ENCODE measurements at places on chromosomes 12 and 14.

DNA sequence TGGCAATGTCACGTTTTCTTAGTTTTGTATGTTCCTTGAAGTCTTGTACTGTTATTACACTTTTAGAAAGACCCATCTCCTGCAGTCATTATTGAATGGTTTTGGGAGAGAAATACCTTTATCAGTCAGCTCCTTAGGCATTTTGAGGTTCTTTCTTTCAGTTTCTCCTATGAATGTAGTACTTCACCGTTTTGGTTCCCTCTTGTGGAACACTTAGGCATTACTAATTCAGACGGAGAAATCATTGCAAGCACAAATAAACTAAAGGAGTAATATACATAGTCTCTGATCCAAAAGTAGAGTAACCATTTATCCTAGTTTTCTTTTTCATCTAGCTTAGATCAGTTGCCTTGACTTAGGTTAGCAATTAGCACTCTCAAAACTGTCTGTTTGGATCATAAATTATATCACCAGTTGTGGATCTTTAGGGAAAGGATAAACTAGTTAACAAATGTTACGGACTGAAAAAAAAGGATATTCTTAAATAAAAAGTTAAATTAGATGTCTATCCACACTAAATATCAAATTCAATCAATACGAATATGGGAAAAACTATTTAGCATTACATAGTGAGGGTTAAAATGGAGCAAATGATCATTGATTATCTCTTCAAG, 1538.3 kb upstream of the SEL1L start:
- no peak for DNase-seq

GRCh38 chr12:113781415-113782198, 184.5 kb downstream of the RBM19 start:
- DNase-seq = no peak

GRCh38 chr14:56138928-56139327, 20.7 kb downstream of the PELI2 start:
- no peak for DNase-seq

GRCh38 chr12:75482646-75483045, 2.1 kb downstream of the GLIPR1 start:
- no peak for DNase-seq

GRCh38 chr14:67567654-67568053, 32.4 kb downstream of the PIGH start:
- DNase-seq = no peak

DNA sequence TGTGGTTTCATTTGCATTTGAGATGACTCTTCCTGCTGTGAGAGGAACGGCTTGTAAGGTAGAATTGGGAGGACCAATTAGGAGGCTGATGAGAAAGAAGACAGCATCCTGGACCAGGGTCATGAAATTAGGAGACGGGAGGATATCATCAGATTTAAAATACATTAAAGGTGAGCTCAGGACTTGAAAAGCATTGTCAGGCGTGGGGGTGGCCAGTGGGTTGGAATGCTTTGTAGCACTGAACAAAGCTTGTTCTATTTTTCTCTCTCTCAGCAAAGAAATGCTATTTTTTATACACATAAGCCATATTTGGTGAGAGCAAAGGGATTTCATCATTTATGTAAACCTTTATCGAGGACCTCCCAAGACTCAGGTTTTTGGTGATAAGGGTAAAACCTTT, 157.5 kb downstream of the TMEM132D start:
- DNase-seq = no peak

DNA sequence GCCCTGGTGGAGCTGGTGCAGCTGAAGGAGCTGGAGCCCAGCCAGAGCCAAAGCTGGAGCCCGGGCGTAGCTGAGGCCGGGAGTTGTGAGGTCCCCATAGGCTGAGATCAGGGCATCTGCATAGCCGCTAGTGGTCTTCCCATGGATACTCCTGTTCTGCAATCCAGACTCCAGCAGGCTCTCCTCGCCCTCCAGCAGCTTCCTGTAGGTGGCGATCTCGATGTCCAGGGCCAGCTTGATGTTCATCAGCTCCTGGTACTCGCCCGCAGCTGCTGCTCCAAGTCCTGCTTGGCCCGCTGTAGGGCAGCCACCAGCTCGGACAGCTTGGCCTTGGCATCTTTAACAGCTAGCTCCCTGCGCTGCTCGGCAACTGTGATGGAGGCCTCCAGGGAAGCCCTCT, 966.1 kb downstream of the FSCB start:
- DNase-seq = no peak

DNA sequence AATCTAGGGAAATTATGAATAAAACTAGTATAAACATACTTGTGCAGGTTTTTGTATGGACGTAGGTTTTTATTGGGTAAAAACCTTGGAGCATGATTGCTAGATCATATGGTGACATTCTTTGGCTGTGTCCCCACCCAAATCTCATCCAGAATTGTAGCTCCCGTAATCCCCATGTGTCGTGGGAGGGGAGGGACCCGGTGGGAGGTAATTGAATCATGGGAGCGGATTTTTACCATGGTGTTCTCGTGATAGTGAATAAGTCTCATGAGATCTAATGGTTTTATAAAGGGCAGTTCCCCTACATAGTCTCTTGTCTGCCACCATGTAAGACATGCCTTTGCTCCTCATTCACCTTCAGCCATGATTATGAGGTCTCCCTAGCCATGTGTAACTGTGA, 120.9 kb downstream of the FOXA1 start:
- DNase-seq = no peak

GRCh38 chr12:34151019-34151418, 128.7 kb downstream of the ALG10 start:
- DNase-seq = no peak

DNA sequence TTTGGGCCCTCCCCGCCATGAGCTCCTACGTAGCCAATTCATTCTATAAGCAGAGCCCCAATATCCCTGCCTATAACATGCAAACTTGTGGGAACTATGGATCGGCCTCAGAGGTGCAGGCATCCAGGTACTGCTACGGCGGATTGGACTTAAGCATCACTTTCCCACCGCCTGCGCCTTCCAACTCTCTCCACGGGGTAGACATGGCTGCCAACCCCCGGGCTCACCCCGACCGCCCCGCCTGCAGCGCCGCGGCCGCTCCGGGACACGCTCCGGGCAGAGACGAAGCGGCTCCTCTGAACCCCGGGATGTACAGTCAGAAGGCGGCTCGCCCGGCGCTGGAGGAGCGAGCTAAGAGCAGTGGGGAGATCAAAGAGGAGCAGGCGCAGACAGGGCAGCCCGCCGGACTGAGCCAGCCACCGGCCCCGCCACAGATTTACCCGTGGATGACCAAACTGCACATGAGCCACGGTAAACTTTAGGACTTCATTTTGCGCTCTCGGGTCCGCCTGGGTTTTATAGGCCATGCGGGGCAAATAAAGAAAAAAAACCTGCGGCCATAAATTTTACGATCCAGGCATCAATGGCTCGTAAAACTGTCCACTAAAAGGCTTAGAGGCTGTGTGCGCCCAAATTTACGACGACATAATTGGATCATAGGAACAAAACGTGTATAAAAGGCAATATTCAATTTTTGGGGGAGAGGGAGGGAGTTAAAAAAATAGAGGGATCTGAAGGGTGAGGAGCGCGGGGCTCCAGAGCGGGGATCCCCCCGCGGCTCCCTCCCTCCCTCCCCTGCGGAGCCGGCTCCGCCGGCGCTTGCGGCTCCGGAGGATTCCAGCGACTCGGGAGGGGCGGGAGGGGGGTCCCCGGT, 493 bp downstream of the HOXC5 start:
- DNase-seq = no peak

- DNase-seq = no peak
Observed at GRCh38 chr14:91872517-91873470, 5.5 kb upstream of the TC2N start.

- no peak for DNase-seq
Observed at GRCh38 chr14:101934601-101935150, 29.7 kb upstream of the DYNC1H1 start.

GRCh38 chr14:91245029-91245428, 525 bp upstream of the GPR68 start:
- DNase-seq = no peak

GRCh38 chr12:117152793-117153775, 37.2 kb downstream of the FBXO21 start:
- no peak for DNase-seq

- DNase-seq = no peak
Observed at GRCh38 chr12:32811686-32812392, 56.1 kb upstream of the YARS2 start.

DNA sequence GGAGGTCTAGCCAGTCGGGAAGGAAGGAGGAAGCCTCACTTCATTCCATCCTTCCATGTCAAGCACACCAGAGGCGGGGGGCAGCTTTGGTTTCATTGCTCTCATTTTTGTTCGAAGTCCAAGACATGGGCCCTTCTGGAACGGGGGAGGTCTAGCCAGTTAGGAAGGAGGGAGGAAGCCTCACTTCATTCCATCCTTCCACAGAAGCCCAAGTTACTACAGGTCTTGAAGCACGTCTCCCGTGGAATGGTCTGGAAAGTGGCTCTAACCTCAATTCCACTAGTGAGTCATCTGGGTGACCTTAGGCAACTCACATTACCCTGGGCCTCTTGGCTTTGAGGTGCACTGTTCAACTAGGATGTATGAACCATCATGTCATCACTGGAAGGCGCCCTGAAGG, 156.3 kb downstream of the NTF3 start:
- DNase-seq = no peak

- DNase-seq = no peak
Observed at GRCh38 chr12:122834104-122834920, 945 bp upstream of the HIP1R start.

DNA sequence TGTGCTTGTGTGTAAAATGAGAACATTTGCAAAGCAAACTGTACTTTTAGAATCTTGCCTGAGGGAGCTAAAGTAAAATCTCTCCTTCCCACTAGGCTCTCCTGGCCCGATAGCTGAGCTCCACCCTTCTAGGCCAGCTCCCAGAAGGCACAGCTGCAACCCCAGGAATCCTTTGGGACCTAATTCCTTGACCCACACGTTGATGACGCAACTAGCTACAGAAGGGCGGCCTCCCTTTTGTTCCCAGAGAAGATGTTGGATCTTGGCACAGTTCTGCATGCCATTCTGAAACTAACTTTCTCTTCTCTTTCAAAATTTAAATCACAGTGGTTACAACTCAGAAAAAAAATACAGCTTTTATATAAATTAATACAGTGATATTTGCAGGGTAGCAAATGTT, 268.1 kb downstream of the EGLN3 start:
- DNase-seq = no peak

- DNase-seq = no peak
Observed at GRCh38 chr14:102071283-102071998, 15.4 kb downstream of the HSP90AA1 start.

DNA sequence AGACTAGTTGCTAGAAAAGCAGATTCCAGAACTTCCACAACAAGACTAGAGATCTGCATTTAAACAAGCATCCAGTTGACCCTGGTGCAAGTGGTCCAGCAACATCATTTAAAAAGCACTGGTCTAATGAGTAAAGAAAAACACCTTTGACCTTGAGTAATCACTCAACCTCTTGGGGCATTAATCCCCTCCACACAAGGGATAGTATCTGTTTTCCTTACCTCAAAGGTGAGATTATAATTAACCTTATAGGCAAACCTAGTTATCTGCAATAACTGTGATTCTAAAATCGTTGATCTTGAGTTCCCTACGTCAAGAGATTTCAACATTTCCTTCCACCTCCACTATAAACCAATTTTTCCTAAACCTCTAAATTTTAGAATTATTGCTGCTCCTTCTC, 1.1 kb downstream of the KDM5A start:
- no peak for DNase-seq

- no peak for DNase-seq
Observed at GRCh38 chr12:22458298-22458937, 85.9 kb downstream of the C2CD5 start.

- no peak for DNase-seq
Observed at GRCh38 chr12:2737656-2738241, 57.0 kb upstream of the FKBP4 start.

DNA sequence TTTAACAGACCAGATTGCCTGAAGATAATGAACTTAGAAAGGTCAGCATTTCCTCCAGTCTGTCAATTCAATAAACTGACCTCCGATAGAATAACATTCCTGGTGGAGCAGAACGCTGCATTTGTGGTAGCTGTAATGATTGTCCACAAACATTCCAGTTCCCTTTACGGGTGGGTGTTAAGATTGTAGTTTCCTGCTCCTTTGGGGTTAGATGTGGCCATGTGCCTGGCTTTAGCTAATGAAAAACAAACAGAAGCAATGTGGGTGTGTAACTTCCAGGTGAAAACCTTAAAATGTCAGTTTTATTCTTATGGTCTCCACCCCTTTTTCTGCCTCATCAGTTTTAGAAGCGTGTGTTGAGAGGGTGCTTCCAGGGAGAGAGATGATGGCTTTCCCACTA, 217.3 kb upstream of the CRY1 start:
- no peak for DNase-seq

DNA sequence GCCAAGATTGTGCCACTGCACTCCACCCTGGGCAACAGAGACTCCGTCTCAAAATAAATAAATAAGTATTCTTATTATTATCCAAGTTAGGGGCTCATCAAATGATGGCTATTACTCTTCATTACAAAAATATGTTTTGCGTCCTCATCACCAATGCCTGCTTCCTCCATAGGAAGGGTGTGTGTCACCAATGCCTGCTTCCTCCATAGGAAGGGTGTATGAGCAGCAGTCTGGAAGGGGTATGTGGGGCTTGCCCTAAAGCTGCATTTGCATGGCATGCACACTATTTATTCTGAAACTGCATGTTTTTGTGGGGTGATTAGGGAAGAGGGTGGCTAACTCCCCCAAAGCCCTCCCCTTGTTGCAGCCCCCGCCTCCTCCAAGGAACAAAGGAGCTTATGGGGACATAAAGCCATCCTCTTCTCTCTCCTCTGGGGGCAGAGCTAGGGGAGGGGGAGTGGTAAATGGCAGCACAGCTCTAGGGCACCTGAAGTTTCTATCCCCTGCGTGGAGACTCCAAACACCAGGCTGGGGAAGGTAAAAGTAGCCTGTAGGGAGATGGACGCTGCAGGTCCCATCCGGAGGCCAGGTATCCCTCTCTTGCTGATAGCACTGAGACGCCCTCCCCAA, 1.3 kb downstream of the CAMKK2 start:
- DNase-seq = no peak

GRCh38 chr12:97537501-97537900, 74.9 kb downstream of the RMST start:
- DNase-seq = no peak

- no peak for DNase-seq
Observed at GRCh38 chr12:89797436-89797835, 88.8 kb upstream of the ATP2B1 start.

- no peak for DNase-seq
Observed at GRCh38 chr12:109760031-109760929, 46.7 kb downstream of the FAM222A start.

DNA sequence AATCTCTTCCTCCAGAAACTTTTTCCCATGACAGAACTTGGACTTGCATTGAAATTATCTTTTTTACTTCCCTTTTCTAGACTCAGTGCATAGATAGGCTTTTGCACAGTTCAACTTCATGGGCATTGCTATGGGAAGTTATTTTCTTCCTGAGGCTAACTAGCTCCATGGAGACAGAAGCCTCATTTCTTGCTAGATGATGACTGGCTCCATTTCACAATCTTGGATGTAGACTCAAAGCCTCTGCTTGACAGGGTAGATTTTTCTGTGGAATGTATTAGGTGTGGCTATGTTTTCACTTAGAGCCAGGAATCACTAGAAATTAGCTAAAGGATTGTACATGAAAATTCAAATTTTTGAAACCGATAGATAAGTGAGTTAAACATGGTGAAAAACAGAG, 884.1 kb upstream of the MGAT4C start:
- no peak for DNase-seq

GRCh38 chr14:30464481-30464880, 94.5 kb upstream of the G2E3 start:
- no peak for DNase-seq
